Tibial nerve (tissue), 4 donors: ENCODE measurements at places on chromosomes 11 and 22. TPM values are rescaled to one million over a fixed set of nuclear protein-coding genes. Genes with fewer than 3 reads are reported as not detected.

The KDM4F gene
- total RNA-seq: not detected

The SHISAL1 gene
- total RNA-seq: 0.59 TPM

DNA sequence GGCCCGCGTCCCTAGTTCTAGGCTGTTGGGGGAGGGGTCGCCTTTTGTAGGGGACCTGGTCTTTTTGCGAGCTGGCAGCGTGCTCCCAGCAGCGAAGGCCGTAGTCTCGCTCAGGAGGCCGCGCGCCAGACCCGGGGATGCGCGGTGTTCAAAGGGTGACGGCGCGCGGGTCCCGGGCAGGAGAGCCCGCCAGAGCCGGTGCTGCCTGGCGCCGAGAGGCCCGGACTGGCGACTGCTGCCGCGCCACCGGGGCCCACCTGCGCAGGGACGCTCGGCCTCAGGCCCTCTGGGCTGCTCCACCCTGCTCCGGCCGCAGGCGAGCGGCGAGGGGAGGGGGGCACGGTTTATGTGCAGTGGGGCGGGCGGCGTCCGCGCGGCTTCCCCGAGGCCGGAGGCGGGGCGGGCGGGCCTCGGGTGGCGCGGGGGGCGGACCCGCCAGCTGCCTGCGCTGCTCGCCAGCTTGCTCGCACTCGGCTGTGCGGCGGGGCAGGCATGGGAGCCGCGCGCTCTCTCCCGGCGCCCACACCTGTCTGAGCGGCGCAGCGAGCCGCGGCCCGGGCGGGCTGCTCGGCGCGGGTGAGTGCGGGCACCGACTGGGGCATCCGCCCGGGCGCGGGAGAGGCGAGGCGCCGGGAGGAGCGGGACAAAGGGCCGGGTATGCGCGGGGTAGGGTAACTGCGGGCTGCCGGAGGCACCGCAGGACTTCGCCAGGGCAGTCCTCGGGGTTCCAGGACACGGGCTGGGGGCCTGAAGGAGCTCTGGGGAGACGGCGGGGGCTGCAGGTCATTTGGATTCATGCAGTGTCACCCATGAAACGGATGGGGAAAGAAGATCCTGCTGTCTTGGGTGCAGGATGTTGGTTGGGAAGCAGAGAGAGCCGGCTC lies at the start of gene PRSS23:
Gene PRSS23, plus strand, starts transcription at position 467 of the 884 bp plus-strand sequence. CDS start 7,102 bp downstream, outside the sequence.
- H3K27me3 ChIP-seq: no peaks in the 10 kb centered on the region
- peak within 1 kb of the TSS; percentile 76 for H3K27ac ChIP-seq
- no peaks in the 10 kb centered on the region for H3K4me1 ChIP-seq
- peak within 1 kb of the TSS; percentile 67 for H3K4me3 ChIP-seq

DNA sequence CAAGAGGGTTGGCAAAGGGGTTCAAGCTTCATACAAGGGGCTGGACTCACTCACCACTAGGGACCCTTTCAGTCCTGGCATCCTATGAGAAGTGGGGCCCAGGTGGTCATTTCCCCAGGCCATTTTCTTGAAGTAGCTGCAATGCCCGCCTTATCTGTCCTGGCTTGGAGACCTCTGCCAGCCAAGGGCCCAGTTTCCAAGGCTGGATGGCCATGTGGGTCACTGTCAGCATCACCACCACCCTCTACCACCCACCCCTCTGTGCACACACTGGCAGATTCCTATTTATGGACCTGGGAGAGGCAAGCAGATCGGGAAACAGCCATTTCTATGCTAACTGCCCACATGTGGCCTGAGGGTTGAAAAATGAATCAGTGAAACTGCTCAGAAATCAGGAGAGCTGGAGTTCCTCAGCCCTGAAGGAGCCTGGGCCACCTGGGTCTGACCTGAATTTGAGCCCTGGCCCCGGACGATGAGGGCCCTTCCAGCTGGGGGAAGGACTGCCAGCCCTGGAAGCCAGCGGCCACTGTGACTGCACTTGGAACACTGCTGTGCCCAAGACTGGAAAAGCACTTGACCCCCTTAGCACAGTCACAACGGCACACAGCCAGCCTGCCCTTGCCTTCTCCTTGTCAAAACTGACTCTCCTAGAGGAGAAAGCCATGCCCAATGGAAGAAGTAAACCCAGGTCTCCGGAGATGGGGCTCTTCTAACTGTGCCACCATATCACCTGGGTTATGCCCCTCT lies 442.2 kb downstream of the BUD13 start:
- no peak overlapping the region for H3K27ac ChIP-seq
- no peaks in the 10 kb centered on the region for H3K27me3 ChIP-seq
- H3K4me3 ChIP-seq: no peak overlapping the region
- no peaks in the 10 kb centered on the region for H3K4me1 ChIP-seq

The TYR gene
- total RNA-seq: not detected

DNA sequence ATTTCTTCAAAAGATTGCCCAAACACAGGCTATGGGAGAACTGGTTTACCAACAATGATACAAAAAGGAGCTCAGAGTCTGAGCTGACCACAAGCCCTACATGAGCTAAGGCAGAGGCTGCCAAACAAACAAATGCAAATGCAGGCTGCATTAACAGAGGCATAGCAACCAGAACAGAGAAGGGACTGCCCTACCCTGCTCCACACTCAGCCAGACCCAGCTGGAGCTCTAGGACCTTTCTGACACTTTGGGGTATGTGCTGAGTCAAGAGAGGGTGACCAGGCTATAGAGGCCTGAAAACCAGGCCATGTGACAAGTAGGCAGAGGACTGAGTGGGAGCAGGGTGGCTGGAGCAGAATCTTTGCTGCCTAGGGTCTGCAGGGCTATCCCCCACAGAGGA lies 17.8 kb upstream of the P2RY2 start:
- no peak overlapping the region for H3K4me3 ChIP-seq
- DNase-seq: no peak
- H3K27me3 ChIP-seq: no peaks in the 10 kb centered on the region
- H3K36me3 ChIP-seq: no peaks in the 10 kb centered on the region

DNA sequence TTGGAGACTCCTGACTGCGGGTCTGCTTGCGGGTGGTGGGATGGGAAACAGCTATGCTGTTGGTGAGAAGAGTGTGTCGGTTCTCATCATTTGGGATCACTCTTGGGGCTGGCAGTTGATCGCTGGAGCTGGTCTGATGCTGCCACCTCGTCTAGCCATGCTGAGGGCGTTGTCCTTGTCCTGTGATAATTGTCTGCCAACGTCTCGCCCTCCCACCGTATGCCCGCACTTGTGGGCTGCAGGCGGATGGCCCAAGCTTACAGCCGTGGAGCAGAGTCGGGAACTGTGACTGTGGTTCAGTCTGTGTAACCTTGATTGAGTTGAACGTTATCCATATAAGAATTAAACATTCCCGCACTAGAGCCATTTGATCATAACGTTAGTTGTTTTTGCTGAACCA lies 204.4 kb downstream of the TBC1D22A start:
- H3K4me1 ChIP-seq: peaks cover 23% of the 10 kb centered on the region
- peak overlapping the region; percentile 5 for H3K27ac ChIP-seq
- no peak for DNase-seq

GRCh38 chr11:10878408-10879214 lies 20.8 kb upstream of the ZBED5 start:
- H3K27ac ChIP-seq: no peak overlapping the region
- no peak overlapping the region for H3K4me3 ChIP-seq
- no peak for DNase-seq
- no peaks in the 10 kb centered on the region for H3K4me1 ChIP-seq

DNA sequence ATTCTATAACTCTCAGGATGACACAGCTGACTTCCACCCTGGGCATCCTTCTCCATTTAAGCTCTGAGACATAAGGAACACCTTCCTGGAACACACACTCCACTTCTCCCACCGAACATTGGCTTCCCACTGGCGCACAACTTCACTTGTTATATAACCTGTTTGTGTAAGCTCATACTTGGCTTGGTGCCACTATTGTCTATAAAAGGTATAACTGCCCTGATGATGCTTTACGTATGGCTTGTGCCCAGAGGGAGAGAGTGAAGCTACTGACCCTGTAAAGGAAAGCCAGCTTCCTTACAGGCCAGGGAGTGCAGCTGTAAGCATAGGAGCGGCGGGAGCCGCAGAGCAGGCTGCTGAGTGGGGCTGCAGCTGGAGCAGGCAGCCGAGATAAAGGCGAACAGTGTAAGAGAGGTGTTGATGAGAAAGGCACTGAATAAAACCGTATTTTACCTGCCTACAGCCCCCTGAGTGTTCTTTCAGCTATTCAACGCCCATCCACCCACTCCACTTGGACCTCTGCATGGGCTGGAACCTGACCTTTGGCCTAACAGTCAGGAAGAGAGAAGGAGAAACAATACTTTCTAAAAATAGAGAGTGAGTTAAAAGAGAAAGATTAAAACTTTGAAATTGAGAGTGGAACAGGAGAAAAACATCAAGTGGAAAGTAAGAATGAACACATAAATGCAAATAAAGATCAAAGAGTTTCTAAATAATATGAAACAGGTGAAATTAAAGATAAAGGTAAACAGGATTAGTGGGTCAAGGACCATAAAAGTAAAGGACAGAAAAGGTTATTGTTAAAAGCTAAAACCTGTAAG lies 252.1 kb upstream of the ARHGAP42 start:
- no peak overlapping the region for H3K4me3 ChIP-seq
- no peaks in the 10 kb centered on the region for H3K27me3 ChIP-seq
- H3K36me3 ChIP-seq: no peaks in the 10 kb centered on the region
- DNase-seq: no peak
- no peaks in the 10 kb centered on the region for H3K4me1 ChIP-seq
- H3K27ac ChIP-seq: no peak overlapping the region
